Bronchial epithelial cell (primary cell): ENCODE measurements at places on chromosomes 13 and 19. TPM values are rescaled to one million over a fixed set of nuclear protein-coding genes. Genes with fewer than 3 reads are reported as not detected.

- DNase-seq = peak; percentile 33
Observed at GRCh38 chr13:52104624-52105023, 24.2 kb downstream of the NEK5 start.

NCAN gene
- not detected in 2 replicates for total RNA-seq

DNA sequence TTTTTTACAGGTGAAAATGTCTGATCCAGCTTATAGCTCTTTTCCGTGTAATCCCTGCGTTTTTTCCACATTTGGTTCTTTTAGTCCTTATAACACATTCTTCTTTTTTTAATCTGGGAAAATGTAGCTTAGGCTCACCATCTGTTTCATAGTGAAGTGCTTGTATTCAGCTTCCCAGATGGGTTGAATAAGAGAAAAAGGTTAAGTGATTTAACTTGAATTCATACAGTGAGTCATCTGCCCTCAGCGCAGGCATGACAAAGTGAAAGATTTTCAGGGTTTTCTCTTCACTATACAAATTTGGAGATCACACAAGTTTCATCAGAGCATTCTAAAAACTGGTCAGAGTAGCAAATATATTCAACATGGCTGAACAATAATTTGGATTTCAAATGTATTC, 224.8 kb downstream of the SPRY2 start:
- peak; percentile 54 for DNase-seq

DNA sequence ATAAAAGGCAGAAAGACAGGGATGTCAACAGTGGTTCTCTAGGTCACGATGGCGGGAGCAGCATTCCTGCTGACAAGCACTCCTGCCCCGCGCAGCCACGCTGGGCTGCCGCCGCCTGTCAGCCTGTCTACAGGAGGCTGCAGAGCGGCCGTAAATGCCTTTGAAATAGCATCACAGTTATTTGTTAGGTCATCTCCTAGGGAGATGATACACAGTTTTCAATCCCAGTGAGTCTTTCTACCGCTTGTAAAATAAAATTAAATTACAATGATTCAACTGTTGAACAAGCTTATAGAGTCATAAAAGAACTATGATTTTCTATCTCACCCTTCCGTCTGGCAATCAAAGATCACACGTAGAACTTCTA, 7.3 kb upstream of the SLC7A9 start:
- no peak for DNase-seq

- DNase-seq = no peak
Observed at GRCh38 chr13:72552731-72553130, 174.7 kb downstream of the MZT1 start.

CPB2 gene
- total RNA-seq = not detected in 2 replicates

PROZ gene
- not detected in 2 replicates for total RNA-seq

DNA sequence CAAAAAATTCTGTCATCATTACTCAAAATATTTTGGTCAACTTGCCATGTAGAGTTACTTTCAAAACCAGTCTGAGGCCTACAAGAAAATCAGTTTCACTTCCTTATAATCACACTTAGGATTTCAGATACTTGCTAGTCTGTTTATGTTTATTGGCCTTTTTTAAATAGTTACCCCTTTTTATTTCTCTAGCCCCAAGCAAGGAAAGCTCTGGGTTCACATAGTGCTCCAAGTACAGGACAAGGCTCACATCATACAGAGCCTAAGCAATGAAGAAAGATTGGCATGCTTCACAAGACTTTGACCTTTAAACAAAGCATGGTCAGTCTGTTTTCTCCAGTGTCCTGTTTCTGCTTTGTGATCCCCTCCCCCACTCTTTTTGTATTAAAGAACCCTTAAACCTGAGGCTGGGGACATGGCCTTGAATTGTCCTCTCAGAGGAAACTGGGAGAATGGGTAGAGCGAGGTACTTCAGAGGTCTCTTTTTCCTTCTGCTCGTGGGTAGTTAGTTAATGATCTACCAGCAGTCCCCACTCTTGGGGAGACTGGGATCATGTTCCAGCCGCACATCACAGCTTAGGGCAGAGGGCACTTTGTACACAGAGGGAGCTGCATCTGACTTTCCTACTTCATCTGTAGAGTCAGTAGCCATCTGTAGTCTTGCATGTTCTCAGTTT, 30.7 kb downstream of the CEACAM1 start:
- DNase-seq = no peak

- peak; percentile 1 for DNase-seq
Observed at GRCh38 chr13:87999788-88000187, 328.6 kb downstream of the SLITRK5 start.

GRCh38 chr19:55526216-55527196, 10.4 kb downstream of the SBK2 start:
- peak; percentile 35 for DNase-seq

GRCh38 chr19:49327878-49328544, 3.0 kb upstream of the SLC6A16 start:
- peak; percentile 36 for DNase-seq

C19orf85 gene
- not detected in 2 replicates for total RNA-seq

DNA sequence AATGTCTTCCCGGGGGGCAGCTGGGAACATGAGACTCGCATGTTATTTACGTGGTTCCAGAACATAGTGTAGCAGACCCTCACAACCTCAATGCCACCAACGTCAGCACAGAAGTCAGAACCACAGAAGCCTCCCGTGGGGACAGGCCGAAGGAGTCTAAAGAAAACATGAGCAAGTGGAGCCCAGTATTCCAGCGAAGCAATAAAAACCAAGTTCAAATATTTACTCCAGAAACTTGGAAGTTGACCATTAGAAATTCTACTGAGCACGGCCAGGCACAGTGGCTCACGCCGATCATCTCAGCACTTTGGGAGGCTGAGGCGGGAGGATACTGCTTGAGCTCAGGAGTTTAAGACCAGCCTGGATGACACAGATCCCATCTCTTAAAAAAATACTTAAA, 17.9 kb upstream of the ATP8B3 start:
- no peak for DNase-seq

SIGLEC5 gene
- not detected in 2 replicates for total RNA-seq

PABPC3 gene
- total RNA-seq = under 0.01 and 0.13 TPM in 2 replicates

GRCh38 chr13:102599426-102600012, 2.7 kb downstream of the TPP2 start:
- no peak for DNase-seq

- peak; percentile 80 for DNase-seq
Observed at GRCh38 chr19:43570174-43570791, 5.0 kb downstream of the XRCC1 start.

- no peak for DNase-seq
Observed at GRCh38 chr19:58407658-58408151, 744 bp upstream of the ZNF584 start.

NLRP12 gene
- total RNA-seq = under 0.01 TPM in 1 of 2 replicates, not detected in the other

TFDP1 gene
- 32.6 and 35.8 TPM in 2 replicates for total RNA-seq

- no peak for DNase-seq
Observed at GRCh38 chr13:24129914-24130774, 30.4 kb upstream of the SPATA13 start.

DNA sequence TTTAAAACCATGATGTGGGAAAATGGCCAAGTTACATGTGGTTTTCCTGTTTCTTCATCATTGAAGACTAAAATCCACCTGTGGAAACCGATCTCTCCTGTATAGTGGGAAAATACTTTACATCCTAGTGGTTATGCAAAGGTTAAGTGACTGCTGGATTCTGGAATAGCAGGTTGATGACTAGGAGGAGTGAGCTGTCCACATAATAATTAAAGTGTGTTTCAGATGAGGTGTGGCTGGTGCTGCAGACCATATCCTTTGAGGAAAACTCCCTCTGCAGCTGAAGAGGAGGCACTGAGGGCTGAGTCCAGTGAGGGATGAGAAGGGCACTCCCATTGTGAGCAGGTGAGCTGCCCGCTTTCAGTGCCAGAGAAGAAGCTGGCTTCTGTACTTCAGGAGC, 43.2 kb downstream of the DCLK1 start:
- DNase-seq = peak; percentile 68

SLC10A2 gene
- not detected in 2 replicates for total RNA-seq

GRCh38 chr19:32343550-32344262, 1.7 kb upstream of the ZNF507 start:
- DNase-seq = peak; percentile 70

DNA sequence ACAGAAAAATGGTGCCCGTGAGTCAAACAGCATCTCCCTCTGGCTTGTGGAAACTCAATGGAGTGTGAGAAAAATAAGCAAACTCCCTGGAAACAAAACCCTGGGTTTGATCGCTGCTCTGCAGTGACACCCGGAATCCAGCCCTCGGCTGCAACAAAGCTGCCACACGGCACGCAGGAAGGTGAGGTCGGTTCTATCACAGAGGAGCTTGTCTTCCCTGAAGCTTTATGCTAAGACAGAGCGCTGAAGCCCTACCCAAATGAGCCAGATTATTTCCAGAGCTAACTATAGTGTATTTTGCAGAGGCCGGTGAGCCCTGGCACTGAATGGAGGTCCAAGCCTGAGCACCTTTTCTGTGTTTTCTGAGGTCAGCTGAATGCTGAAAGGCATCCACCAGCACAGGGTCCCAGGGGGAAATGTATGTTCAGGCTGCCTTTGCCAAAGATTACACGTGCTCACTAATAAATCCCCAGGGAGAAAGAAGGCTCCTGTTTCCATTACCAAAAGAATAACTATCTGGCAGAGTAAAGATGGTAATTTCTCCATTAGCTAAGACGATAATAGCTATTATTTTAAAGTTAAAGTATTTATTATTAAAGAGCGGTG, 77.8 kb downstream of the TSHZ3 start:
- DNase-seq = no peak

ING1 gene
- total RNA-seq = 13.4 and 19.1 TPM in 2 replicates

DNA sequence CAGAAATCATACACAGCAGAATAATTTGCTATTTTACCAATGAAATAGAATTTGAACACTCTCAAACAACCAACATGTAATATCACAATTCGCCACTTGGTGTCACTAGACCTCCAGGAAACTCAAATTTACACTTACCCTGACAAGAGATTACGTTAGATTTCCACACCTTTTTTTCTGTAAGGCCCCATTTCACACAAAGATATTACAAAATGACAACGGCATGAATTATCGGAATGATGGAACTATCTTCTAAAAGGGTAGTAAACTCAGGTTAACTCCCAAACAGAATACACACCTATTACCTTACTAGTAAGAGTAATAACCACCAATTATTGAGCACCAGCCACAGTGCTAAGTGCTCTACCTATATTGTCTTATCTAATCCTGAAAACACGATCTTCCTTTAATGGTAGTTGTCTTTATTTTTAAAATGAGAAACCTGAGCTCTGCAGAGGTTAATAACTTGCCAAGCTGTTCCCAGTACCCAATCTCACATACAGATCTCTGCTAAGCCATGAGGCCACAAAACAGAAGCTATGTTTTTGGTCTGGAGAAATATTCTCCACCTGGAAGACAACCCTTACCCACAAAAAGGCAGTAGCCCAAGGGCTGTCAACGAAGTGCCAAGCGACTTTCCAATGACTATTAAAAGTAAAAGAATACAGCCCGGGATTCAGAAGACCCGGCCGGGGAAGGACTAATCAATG, 152.4 kb downstream of the DCLK1 start:
- peak; percentile 60 for DNase-seq

- peak; percentile 55 for DNase-seq
Observed at GRCh38 chr13:22278336-22278929, 607.6 kb downstream of the FGF9 start.

DNA sequence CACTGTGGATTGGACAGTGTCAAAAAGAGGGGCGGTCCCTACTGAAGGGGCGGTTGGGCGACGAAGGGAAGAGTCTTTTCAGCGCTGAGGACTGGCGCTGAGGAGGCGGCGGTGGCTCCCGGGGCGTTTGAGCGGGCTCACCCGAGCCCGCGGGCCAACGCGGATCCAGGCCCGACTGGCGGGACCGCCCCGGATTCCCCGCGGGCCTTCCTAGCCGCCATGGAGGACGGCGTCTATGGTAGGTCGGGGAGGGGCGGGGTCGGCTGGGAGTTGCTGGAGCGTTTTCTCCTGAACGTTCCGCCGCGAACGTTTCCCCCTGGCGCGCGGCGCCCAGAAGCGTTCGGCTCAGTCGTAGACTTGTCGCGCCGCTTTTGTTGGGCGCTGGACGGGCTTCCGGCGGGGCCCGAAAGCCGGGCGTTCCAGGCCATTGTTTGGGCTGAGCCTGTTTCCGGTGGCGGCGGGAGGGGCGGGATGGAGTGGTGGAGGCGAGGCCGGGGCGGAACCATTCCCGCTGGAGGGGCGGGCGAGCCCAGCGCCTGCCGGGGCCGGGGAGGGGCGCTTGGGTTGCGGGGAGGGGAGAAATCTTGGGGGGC, at the start of gene CYTH2:
TSS of gene CYTH2 (plus strand) at position 81 of the 593 bp plus-strand sequence. CDS start at position 220, 139 bp downstream.
- peak; percentile 56 for DNase-seq

CYP2S1 gene
- 13.3 and 23.4 TPM in 2 replicates for total RNA-seq

DNA sequence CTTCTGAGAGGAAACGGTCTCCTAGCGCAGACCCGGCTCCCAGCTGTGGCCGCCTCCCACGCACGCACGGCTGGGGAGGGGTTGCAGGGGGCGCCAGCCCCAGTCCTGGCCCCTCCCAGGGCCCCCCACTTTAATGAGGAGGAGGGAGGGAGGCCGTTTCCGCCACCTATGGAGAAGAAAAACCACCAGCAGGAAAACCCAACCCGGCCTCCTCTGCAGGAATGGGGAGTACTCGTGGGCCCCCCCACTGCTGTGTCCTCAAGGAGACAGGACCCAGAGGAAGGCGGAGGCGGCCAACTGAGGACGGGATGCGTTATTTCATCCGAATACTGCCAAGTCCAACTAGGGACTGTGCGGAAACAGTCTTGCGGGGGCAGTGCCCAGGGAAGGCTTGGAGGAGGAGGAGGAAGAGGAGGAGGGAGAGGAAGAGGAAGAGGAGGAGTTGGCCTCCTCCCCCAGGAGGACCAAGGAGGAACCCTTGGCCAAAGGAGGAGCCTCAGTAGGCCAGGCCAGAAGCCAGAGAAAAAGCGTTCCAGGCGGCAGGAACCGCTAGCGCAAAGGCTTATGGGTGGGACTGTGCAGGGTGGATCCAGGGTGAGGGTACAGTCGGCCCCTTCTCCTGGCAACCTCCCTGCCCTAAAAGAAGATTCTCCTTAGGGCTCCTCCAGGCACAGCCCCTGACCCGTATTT, 3.9 kb upstream of the SSBP4 start:
- DNase-seq = no peak

DNA sequence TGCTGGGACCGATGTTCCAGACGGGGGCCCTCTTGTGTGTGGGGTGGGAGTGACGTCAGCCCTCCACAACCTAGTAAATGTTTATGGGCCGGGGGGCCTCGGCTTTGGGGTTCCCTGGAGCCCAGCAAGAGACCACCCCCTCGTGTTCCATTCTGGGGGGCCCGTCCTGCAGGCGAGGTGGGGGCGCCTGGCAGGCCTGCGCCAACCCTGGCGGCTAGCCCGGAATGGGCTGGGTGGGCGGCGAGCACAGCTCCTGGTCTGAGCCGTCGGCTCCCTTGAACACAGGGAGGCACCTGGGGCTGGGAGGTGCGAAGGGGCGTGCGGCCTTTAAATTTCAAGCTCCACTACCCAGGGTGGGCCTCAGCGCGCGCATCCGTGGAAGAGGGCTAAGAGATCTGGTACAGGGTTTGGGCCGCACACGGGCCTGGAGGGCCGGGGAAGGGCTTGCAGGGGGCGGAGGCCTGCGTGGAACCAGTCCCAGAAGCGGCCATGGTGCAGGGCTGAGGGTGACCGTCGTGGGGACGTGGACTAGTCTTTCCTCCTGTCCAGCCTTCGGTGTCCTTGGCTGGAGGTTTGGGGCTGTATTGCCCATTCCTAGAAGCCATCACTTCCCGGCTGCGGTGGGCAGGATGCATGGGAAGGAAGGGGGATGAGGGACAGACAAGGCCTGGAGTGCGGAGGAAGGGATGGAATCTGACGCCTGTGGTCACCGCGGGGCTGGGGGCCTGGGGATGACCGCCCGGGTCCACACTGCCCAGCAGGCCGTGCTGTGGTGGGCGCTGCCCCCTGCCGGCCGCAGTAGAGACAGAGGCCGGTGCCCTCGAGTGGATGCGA, 11.4 kb downstream of the NDUFA11 start:
- DNase-seq = no peak
